ENCODE measurements at places on chromosomes 5 and 9.
A peak's percentile ranks its signal among the peaks of the same experiment; 100 is the strongest.

- no peak for DNase-seq
Measured at GRCh38 chr9:119370816-119371215, 1.6 kb upstream of the BRINP1 start.

GRCh38 chr9:93949694-93950449, 5.3 kb downstream of the BARX1 start:
- DNase-seq = no peak

DNA sequence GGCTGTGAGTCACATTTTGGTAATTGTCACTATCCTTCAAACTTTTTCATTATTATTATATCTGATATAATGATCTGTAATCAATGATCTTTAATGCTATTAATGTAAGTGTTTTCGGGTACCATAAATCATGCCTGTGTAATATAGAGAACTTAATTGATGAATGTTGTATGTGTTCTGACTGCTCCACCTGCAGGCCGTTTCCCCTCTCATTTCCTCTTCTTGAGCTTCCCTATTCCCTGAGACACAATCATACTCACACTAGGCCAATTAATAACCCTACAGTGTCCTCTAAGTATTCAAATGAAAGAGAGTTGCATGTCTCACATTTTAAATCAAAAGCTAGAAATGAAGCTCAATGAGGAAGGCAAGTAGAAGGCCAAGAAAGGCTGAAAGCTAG, 420.9 kb upstream of the SGCD start:
- DNase-seq = no peak

DNA sequence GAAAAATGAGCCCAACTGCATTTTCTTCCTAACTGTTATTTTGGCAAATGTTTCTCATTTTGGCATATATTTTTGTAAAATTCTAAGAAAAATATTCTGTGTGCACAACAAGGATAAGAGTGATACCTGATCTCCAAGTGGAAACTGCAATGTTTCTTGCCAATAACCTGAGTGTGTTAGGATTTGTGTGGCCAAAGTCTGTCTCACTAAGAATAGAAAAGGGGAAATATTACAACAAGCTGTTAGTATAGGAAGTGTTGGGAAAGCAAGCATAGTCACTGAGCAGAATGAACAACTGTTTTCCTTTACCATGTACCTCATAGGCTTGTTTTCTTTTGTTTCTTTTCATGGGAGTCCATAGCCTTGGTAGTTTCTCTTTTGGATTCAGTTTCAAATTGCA, 624.2 kb downstream of the MTRR start:
- DNase-seq = no peak

DNA sequence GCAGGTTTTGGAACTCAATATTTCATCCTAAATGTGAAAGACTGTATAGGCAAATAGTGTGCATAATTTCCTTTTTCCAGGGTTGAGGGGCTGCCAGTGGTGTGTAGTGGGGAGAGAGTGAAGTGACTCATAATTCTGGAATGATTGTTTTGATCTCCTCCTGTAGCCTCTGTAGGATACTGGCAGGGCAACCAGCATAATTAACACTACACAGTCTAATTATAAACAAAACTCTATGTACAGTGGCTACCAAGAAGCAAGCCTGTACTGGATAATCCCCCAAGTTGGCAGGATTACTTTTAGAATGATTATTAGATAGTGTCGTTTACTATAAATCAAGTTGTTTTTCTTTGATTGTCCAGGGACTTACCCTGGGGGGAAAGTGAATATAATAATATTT, 32.2 kb downstream of the LNPEP start:
- DNase-seq = no peak

- no peak for DNase-seq
Measured at GRCh38 chr5:39138892-39139291, 64.7 kb upstream of the RICTOR start.

- no peak for DNase-seq
Measured at GRCh38 chr5:30866142-30866541, 327.3 kb upstream of the CDH6 start.

- DNase-seq = no peak
Measured at GRCh38 chr5:156037151-156037909, 289.6 kb upstream of the SGCD start.

DNA sequence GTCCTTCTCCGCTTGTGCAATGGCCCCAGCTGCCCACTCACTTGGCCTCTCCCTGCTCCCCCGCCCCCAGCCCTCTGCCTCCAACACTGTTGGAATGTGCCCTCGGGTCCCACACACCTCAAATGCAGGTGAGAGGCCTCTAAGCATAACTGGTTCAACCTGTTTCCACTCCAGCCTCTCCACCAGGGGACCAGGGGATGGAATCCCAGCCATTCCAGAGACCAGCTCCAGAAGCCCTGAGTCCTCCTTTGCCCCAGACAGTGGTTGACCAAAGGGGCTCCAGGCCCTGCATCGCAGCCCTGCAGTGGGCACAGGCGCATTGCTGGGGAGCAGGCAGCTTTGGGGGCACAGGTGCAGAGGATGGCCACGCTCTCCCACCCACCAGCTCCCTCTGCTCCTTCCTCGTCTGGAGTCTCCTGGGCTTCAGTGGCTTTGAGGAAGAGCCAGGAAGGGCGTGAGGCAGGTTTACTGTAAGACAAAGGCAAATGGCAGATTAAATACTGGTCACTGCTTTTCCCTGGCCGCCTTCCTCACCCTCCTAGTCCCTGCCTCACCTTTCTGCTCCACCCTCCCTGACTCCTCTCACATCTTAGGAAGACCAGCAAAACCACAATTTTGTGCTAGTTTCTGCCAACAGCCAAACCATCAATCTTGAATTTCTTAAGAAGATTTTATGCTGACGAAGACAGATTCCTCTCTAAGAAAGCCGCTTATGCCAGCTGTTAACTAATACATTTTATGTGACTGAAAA, 29.1 kb upstream of the IRX2 start:
- no peak for DNase-seq

- DNase-seq = no peak
Measured at GRCh38 chr5:151880324-151880723, 44.3 kb downstream of the GLRA1 start.

GRCh38 chr9:97907632-97908031, 14.7 kb downstream of the TRMO start:
- no peak for DNase-seq

DNA sequence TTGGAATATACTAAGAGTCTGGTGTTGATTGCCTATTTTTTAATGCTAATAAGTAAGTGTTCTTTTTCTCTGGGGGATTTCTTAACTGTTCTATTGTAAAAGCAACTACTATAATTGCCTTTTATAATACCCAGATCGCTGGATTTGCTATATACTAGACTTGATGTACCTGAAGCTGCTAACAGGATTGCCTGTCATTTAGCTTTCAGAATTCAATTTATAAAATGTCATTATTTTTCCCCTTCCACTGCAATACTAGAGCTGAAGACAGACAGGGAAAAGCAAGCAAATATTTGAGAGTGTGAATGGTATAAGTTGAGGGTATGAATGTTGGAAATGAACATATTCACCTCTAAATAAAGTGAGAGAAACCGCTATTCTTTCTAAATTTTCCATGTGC, 115.5 kb downstream of the SH3GL2 start:
- DNase-seq = no peak

DNA sequence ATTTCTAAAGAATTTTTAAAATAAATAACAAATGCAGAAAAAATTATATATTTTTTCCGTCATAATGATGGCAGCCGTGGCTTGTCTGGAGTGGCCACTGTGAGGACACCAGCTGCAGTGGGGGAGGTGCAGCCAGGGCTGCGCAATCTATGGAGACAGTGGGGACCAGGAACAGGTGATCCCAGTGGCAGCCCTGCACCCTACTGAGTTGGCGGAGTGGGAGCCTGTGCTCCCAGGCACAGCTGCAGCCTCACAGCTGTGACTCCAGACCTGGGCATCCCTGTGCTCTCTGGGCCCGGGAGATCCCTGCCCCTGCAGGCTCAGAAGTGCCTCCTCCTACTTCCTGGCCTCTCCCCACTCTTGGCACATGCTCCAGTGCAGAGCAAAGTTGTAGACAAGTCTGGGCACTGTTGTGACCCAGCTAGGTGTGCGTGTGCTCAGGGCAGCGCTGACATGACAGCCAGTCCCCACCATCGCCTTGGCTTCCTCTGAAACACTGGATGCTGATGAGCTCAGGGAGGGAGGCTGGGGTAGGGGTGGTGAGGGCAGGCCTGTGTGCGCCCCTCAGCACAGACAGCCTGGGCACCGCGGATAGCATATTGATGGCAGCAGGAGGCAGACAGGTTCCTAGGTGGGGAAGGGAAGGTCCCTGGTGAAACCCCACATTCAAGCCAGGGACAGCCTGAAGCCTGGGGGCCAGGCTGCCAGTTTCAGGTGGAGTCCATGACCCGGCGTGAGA, 96.0 kb upstream of the PRR16 start:
- DNase-seq = no peak

DNA sequence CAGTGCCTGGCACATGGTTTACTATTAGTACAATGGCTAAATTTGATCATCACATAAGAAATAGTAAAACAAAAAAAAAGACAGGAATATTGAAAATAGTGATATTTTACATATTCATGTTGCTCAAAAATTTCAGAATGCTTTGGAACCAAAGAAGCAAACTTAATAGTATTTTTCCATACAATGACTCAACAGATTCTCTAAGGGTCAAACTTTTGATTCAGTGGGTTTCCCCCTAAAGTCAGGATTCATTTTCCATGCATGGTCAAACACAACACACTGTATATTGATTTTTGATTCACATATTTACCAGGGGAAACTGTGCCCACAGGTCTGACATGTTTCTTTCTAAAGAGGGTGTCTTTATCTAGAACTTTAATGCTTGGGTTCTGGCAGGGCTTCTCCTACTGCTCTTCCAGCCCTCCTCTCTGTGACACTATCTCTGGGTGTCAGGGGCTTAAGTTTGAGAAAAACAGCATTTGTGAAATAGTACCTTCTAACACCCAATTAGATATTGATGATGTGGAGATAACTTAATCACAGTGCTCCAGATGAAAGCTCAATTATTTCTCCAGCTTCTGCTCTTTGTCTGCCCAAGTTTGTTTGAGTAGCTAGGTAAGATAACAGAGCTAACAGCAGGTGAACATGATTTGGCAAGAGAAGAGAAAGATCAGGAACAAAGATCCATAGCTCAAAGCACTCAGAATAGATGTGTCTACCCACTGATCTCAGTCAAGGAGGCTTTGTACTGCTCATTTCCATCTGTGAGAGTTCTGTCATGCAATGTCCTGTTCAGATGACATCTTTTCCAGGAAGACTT, 35.5 kb upstream of the ELL2 start:
- DNase-seq = no peak

- DNase-seq = peak; percentile 5
Measured at GRCh38 chr9:109817846-109818472, 38.0 kb downstream of the PALM2AKAP2 start.

DNA sequence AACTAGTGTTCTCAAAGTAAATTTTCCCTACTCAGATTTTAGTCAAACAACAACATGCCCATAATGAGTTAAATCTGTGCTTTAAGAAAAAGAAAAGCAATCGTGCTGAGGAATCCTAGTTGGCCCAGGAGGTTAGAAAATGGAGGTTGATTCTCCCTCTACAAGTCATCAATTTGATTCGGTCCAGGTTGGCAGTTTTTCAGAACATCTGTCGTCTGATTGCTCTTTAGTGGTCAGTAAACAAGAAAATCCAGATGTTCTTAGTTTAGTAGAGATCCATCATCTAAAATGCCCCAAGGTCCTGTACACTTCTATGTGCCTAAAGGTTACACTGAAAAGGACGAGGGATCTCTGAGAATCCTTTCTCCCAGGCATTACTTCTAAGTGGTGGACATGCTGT, 659.2 kb downstream of the MTRR start:
- no peak for DNase-seq

DNA sequence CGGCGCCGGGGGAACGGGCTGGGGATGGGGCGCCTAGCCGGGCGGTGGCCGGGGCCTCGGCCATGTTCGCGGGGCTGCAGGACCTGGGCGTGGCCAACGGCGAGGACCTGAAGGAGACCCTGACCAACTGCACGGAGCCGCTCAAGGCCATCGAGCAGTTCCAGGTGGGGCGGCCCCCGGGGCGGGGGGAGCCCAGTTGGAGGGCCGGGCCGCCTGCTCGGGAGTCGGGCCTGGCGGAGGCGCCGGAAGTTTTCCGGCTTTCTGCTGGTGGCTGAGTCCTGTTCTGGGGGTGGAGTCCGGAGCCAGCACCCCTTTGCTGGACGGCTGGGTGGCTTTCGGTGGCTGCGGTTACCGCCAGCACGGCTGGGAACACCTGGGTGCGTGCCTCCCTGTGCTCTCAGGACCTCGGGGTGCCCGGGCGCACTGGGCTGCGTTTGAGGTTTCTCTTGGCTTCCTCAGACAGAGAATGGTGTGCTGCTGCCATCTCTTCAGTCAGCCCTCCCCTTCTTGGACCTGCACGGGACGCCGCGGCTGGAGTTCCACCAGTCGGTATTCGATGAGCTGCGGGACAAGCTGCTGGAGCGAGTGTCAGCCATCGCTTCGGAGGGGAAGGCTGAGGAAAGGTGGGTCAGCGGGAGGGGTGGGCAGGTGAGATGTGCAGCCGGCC, 454 bp downstream of the NELFB start:
- DNase-seq = peak; percentile 24

- no peak for DNase-seq
Measured at GRCh38 chr9:71147368-71147767, 25.9 kb upstream of the TRPM3 start.

DNA sequence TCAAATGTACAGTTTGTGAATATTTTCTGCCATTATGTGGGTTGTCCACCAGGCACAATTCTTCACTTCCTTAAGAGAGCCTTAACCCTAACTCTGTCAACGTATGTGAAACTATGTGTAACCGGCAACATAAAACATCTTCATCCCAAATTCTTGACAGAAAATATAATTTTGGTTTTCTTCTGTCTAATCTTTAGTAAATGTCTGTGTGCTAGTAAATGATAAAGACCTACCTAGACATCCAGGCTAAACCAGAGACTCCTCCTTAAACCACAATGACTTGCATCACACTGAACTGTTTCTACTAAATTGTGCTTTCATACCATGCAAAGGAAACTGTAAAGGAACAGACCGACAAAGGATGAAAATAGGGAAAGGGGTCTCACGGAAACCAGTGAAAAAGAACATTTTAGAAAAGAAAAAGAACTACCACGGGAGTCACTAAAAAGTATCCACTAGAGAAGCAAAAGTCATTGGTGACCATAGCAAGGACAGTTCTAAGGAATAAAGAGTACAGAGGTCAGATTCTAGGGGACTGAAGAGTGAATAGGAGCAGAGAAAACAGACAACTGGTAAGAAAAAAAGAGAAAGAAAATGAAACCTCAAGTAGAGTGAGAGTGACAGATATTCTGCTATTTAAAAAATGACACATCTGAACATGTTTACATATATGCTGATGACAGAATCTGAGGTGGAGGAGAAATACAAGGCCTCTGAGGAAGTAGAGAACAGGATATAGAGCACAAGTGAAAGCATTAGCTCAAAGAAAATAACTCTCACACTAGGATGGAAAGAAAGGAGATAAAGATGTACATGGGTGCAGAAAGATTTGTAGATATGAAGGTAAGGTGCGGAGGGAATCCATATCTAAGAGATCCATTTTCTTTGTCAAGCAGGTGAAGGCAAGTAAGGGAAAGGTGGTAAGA, 49.4 kb downstream of the FNIP1 start:
- DNase-seq = peak; percentile 40

DNA sequence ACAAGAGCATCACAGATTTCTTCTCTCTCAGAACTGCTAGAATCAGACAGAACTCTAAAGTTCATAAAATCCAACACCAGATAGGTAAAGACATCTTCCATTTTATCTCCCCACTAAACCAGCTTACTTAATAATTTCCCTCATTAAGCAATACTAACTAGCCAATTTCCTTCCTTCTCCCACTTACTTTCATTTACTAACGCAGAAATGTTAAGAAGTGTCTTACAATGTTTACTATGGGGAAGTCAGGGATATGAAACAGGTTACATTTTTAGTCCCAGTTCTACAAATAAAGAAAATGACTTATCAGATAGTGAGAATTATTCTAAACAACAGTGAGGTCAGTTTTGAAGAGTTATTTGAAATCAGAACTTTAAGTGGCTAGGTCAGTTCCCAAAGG, 236.5 kb downstream of the FBXL17 start:
- no peak for DNase-seq

All from naive thymus-derived CD4-positive, alpha-beta T cell (primary cell).